ENCODE measurements at places on chromosomes 7 and 10.

- no peak overlapping the region for H3K27ac ChIP-seq
- no peak for DNase-seq
- no peaks in the 10 kb centered on the region for H3K4me1 ChIP-seq
- no peaks in the 10 kb centered on the region for H3K36me3 ChIP-seq
These were observed 22.0 kb upstream of the GHRHR start for GRCh38 chr7:30941582-30942323.

GRCh38 chr10:55500931-55501559 lies 700.0 kb upstream of the PCDH15 start:
- no peaks in the 10 kb centered on the region for H3K36me3 ChIP-seq
- no peak overlapping the region for H3K27ac ChIP-seq
- no peak for DNase-seq
- H3K4me1 ChIP-seq, result no peaks in the 10 kb centered on the region
- no peaks in the 10 kb centered on the region for H3K27me3 ChIP-seq

- no peak overlapping the region for H3K4me3 ChIP-seq
- H3K27me3 ChIP-seq, result peaks cover 28% of the 10 kb centered on the region
- no peaks in the 10 kb centered on the region for H3K36me3 ChIP-seq
- no peak overlapping the region for H3K27ac ChIP-seq
- H3K4me1 ChIP-seq, result peaks cover 10% of the 10 kb centered on the region
- DNase-seq, result no peak
These were observed 52.2 kb downstream of the STEAP1B start for GRCh38 chr7:22447762-22448161.

GRCh38 chr10:75335191-75335590 lies 66.4 kb downstream of the ZNF503 start:
- H3K4me3 ChIP-seq, result no peak overlapping the region
- no peaks in the 10 kb centered on the region for H3K4me1 ChIP-seq
- peaks cover 10% of the 10 kb centered on the region for H3K27me3 ChIP-seq
- H3K36me3 ChIP-seq, result no peaks in the 10 kb centered on the region
- no peak overlapping the region for H3K27ac ChIP-seq

- peaks cover 9% of the 10 kb centered on the region for H3K4me1 ChIP-seq
- peaks cover 6% of the 10 kb centered on the region for H3K36me3 ChIP-seq
- no peak overlapping the region for H3K4me3 ChIP-seq
- DNase-seq, result no peak
- H3K27ac ChIP-seq, result no peak overlapping the region
These were observed 5.5 kb downstream of the VWDE start for GRCh38 chr7:12398186-12398585.

DNA sequence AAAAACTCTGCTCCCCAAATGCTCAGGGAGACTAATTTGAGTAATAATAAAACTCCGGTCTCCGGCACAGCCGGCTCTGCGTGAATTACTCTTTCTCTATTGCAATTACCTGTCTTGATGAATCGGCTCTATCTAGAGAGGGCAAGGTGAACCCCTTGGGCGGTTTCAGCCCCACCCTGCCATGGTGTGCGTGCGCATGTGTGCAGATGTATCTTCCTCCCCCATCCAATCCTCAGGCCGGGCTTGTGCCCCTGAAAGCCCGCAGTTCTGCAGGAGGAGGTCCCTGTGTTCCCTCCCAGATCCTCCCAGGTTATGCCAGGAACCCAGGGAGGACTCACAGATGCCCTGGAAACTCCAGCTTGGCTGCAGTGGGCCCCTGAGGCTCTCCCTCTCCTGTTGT lies 48.3 kb upstream of the MYL10 start:
- no peak for DNase-seq
- H3K27me3 ChIP-seq, result no peaks in the 10 kb centered on the region
- no peak overlapping the region for H3K27ac ChIP-seq
- no peaks in the 10 kb centered on the region for H3K4me1 ChIP-seq

DNA sequence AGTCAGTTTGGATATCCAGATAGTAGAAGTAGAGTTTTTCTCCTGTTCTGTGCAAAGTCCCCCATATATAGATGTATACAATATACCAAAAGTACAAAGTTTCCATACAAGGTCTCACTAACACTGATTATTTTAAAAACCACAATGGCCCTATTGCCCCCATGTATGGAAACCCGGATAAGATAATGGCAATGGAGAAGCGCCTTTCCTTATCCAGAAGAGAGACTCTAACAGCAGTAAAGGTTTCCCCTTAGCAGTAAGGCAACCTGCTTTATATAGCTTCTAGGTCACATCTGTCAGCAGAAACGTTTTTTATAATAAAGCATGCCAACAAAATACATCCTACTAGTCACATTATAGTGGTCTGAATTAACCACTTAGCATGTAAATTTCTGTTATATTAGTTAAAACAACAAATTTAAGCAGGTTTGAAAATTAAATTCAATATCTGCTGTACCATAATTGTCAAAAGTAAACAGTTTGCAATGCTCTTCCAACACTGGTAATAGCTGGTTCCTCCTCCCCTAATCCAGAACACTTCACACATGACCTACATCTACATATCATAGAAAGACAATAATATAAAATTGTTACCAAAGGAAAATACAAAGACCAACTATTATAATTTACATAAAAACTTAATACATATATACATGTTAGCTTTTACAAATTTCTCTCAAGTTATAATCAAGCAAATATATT lies 22.4 kb downstream of the USP6NL start:
- H3K27ac ChIP-seq, result no peak overlapping the region
- H3K4me3 ChIP-seq, result no peak overlapping the region
- DNase-seq, result no peak
- peaks cover 6% of the 10 kb centered on the region for H3K4me1 ChIP-seq
- no peaks in the 10 kb centered on the region for H3K27me3 ChIP-seq

GRCh38 chr7:153370092-153370491 lies 610.5 kb downstream of the ACTR3B start:
- DNase-seq, result no peak
- H3K27ac ChIP-seq, result no peak overlapping the region
- no peaks in the 10 kb centered on the region for H3K36me3 ChIP-seq
- no peaks in the 10 kb centered on the region for H3K27me3 ChIP-seq
- H3K4me1 ChIP-seq, result no peaks in the 10 kb centered on the region
- no peak overlapping the region for H3K4me3 ChIP-seq

Data from activated naive CD8-positive, alpha-beta T cell treated with anti-CD3 and anti-CD28 coated beads, Interleukin-2, amount 10 ng/mL, durations not matched to agents 7 days and 5 days (primary cell).